Activated CD4-positive, alpha-beta T cell treated with anti-CD3 and anti-CD28 coated beads for 4 hours (primary cell): ENCODE measurements at places on chromosomes 5 and 9.

DNA sequence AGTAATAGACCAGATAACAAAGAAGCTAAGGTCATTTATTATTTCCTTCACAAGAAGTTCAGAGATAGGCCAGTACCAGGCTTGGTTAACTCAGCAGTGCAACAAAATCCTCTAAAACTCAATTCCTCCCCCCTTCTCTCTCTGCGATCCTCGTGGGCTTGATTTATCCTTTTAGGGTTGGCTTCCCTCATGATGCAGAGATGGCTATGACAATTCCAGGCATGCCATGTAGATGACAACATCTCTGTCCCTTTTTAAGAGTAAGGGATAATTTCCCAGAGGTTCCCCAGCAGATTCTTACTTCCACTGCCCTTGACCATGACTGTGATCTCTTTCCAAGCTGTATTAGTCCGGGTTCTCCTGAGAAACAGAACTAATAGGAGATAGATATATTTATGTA lies 28.7 kb upstream of the DAP start:
- no peak for DNase-seq

- peak; percentile 23 for DNase-seq
Observed at GRCh38 chr9:129990269-129991010, 52.5 kb downstream of the FNBP1 start.

DNA sequence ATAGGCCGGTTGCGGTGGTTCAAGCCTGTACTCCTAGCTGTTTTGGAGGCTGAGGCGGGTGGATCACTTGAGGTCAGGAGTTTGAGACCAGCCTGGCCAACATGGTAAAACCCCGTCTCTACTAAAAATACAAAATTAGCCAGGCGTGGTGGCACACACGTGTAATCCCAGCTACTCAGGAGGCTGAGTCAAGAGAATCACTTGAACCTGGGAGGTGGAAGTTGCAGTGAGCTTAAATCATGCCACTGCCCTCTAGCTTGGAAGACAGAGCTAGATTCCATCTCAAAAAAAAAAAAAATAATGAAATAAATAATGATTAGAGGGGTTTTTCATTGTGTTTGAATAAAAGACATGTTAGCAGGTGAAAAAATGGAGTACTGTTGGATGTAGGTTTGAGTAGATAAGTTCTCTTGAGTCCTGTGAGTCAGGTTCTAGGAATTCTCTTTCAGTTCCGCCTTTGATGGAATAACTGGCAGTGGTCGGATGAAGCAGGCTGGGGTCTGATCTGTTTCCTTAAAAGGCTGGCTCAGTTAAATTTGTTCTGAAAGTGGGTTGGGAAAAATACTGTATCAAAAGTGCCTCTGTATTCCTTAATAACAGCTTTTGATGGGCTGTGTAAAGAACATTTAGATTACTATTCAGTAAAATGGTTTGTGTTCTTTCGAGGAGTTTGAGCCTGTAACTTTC lies 73.2 kb downstream of the AOPEP start:
- DNase-seq: no peak

GRCh38 chr5:176813587-176814312 lies 3.4 kb downstream of the UNC5A start:
- no peak for DNase-seq

- DNase-seq: no peak
Observed at GRCh38 chr9:121781145-121781548, 129.7 kb downstream of the DAB2IP start.

DNA sequence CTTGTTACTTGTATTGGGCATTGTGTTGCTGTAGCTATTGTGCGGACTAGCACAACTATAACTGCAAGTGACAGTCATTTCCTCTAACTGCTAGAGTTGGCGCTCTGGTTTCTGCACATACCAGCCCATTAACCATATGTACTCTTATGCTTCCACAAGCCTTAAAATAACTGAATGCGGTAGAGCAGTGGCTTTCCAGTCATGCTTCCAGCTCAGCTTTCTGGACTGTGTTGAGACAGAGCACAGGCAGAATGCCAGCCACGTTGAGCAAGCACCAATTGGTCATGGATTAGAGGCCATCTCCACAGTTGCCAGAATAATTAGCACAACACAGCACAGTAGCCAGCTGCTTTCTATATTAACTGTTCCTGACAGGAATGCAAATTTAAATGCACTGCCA lies 12.2 kb downstream of the INVS start:
- no peak for DNase-seq

DNA sequence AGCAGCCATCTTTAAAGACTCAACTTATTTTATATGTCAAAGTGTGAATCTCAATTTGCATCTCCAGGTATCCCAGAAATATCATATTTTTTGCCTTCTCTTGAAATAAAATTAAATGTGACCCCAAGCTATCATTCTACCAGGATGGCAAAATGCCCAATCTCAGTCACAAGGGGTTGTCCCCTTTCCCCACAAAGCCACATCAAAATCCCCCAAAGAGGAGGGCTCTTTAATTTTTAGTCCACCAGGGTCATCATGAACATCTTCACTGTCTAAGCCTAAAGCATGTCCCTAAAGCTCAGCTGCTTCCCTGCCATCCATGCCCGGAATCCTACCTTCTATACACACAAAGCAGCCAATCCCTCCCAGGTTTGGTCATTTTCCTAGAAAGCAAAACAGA lies 670.5 kb upstream of the KLF4 start:
- no peak for DNase-seq

GRCh38 chr5:90014420-90014819 lies 395.1 kb downstream of the CETN3 start:
- no peak for DNase-seq

- no peak for DNase-seq
Observed at GRCh38 chr9:136551401-136552116, 5.7 kb upstream of the NOTCH1 start.
